NCI-H774 (cell line): ENCODE measurements at places on chromosomes 12 and 14.

GRCh38 chr14:100307766-100308426 is 1.7 kb upstream of the SLC25A29 start:
- no peak for DNase-seq

- DNase-seq: no peak
Measured at GRCh38 chr14:102508410-102508773, 1.2 kb downstream of the ANKRD9 start.

DNA sequence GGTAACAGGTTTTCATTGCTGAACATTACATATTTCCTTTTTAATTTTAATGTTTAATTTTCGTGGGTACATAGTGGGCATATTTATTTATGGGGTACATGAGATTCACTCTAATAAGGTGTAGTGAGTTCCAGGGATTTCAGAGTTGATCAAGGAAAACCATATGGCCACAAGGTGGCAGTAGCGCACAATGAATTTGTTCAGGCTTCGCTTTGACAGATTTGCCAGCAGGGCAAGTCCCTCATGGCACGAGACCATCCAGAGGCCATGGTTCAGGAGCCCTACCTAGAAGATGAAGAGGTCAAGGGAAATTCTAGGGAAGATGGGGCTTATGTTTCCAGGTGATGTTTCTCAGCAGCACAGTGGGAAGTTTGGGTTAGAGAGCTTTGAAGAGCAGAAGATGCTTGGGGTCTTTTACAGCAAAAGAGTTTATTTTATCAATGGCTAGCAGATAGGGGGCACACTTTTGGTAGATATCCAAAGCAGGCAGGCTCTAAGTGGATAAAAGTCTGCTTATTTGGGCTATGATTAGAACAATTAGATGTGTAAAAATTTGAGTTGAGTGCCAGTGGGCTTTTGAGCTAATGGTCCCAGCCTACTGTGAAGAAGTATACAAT is 1004.4 kb downstream of the AACS start:
- peak; percentile 77 for DNase-seq

GRCh38 chr14:96224480-96225096 is 19.9 kb downstream of the BDKRB2 start:
- no peak for DNase-seq

DNA sequence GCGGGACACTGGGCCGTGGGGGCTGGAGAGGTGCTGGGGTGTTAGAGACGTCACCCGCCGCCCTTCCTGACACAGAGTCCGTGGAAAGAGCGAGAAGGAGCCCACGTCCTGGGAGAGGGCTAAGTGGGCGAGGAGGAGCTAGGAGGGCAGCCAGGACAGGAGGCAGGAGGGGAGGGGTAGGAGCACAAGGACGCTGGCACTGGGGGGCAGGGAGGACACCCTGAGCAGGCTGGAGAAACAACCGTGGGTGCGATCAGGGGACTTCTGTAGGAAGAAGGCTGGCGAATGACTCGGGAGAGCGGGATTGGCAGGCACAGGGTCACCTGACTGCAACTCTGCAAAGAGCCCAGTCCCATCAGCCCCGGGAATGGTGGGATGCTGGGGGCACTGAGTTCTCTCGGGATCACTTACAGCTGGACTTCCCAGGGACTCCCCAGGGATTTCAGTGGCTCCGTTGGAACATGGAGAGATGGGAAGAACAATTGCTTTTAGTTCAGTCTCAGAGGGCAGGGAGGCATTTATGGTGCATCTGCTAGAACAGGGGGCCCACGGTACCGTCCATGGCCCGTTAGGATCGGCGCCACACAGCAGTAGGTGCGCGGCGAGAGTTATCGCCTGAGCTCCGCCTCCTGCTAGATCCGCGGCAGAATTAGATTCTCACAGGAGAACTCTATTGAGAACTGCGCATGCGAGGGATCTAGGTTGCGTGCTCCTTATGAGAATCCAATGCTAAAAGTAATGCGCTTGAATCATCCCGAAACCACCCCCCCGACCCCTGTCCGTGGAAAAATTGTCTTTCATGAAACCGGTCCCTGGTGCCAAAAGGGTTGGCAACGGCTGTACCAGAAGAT is 24.3 kb downstream of the UBR7 start:
- DNase-seq: no peak

DNA sequence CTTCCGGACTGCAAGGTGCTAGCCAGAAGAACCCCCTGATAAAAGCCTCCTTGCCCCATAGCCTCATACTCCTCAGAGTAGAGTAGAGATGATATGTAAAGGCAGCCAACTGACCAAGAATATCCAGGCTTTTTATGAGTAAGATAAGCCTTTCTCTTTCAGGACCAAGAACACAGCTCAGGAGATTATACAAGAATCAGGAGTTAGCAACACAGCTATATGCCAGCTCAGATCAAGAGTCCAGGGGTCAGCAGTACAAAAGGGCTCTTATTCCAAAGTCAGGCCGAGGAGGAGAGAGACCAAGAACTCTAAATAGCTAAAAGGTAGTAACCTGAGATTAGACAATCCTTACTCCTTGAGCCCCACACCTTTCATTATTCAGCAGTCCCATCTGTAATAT is 135.3 kb downstream of the BTG1 start:
- no peak for DNase-seq

DNA sequence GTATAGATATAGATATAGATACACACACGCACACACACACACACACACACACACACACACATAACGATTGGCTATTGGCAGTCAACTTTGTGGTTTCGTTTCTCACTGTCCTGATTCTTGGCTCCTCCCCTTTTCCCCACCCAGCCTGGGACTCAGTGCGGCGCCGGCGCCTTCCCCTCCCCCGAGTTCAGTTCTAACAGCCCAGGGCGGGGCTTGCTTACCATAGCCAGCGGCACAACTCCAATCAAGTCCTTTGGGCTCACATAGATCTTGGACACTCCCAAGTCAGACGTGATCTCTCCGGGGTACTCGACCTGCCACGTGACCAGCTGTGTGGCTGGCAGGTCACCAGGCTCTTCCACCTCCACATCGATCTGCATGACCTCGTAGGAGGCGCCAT is 484.1 kb downstream of the GLT1D1 start:
- DNase-seq: no peak

- no peak for DNase-seq
Measured at GRCh38 chr12:32089586-32089985, 17.1 kb upstream of the BICD1 start.
